ENCODE measurements at places on chromosomes 11 and 22. TPM values are rescaled to one million over a fixed set of nuclear protein-coding genes. Genes with fewer than 3 reads are reported as not detected.

- peak; percentile 38 for DNase-seq
Measured at GRCh38 chr22:46052801-46053562, 76.0 kb upstream of the WNT7B start.

- no peak for DNase-seq
Measured at GRCh38 chr11:64130618-64131017, 35.3 kb downstream of the MACROD1 start.

The BTG4 gene
- total RNA-seq: not detected

- DNase-seq: peak; percentile 22
Measured at GRCh38 chr11:45079075-45079444, 67.4 kb upstream of the PRDM11 start.

- DNase-seq: peak; percentile 39
Measured at GRCh38 chr11:32884770-32885384, 7.7 kb upstream of the QSER1 start.

The CD248 gene
- 0.46 TPM for total RNA-seq

- no peak for DNase-seq
Measured at GRCh38 chr11:44767421-44767820, 40.7 kb downstream of the TSPAN18 start.

GRCh38 chr11:129440028-129440713 lies 64.5 kb downstream of the BARX2 start:
- no peak for DNase-seq

DNA sequence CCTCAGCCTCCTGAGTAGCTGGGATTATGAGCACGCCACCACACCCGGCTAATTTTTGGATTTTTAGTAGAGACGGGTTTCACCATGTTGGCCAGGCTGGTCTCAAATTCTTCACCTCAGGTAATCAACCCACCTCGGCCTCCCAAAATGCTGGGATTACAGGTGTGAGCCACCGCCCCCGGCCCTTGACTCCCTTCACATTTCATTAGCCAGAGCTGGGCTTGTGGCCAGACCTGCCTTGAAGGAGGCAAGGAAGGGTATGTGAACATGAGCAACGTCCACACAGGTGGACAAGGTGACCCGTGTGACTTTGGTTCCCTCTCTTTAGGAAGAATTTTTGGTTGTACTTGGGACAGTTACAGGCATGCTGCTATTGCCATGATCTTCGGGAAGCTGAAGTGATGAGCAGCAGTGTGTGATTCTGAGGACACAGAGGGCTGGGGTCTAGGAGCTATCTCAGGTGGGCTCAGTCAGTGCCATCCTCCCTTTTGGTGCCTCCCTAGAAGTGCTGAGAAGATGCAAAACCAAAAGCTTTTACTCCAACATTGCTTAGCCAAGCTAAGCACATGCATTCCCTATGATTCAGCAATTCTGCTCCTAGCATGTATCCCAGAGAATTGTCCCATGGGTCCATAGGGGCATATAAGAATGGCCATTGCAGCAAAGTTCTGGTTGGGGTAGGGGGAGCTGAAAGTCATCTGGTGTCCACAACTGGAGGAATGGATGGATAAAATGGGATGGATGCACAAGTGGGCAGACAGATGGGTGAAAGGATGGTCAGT lies 6.1 kb downstream of the AP5B1 start:
- no peak for DNase-seq

GRCh38 chr11:16026849-16027248 lies 329.5 kb downstream of the SOX6 start:
- no peak for DNase-seq

The PNPLA3 gene
- not detected for total RNA-seq

DNA sequence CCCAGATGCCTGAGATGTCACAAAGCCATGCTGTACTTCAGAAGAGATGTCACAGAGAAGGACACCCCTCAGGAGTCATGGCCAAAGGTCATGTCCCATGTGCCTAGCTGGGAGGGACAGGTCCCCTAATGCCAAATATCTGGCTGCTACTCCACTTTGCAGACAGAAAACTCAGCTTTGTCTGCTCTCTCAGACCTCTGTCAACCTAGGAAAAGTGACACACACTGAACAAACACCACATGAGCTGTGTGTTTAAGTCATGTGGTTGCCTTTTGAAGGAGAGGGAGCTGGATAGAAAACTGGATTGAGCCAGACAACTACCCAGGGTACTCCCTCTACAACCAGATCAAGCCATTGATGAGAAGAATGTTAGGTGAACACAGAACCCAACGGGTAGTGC lies 3.5 kb downstream of the TRIM66 start:
- DNase-seq: no peak
